ENCODE measurements at places on chromosomes 12 and 14.

GRCh38 chr14:84336433-84336832 lies 1193.5 kb upstream of the FLRT2 start:
- DNase-seq: no peak

DNA sequence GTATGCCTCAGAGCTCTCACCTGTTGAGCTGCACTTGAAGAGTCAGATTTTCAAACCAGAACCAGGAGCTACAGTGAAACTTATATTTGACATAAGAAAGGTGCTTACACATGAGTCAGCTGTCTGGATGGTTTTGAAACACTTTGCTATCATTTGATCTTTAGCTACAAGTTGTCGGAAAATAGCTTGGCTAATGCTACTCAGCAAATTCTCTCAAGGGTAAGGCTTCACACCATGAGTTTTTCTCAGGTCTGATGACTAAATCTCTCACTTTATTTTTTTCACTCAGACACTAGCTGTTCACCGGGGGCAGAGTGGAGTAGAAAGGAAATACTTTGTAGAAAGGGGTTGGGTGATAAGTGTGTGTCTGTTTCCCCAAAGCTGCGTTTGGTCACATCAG lies 171.8 kb downstream of the FLRT2 start:
- no peak for DNase-seq

- peak; percentile 91 for DNase-seq
These were observed 211.5 kb upstream of the C14orf180 start for GRCh38 chr14:104367866-104368750.

- DNase-seq: no peak
These were observed 16.9 kb downstream of the PDE6H start for GRCh38 chr12:14989790-14990189.

- DNase-seq: no peak
These were observed 39.4 kb upstream of the BEGAIN start for GRCh38 chr14:100626614-100627013.

DNA sequence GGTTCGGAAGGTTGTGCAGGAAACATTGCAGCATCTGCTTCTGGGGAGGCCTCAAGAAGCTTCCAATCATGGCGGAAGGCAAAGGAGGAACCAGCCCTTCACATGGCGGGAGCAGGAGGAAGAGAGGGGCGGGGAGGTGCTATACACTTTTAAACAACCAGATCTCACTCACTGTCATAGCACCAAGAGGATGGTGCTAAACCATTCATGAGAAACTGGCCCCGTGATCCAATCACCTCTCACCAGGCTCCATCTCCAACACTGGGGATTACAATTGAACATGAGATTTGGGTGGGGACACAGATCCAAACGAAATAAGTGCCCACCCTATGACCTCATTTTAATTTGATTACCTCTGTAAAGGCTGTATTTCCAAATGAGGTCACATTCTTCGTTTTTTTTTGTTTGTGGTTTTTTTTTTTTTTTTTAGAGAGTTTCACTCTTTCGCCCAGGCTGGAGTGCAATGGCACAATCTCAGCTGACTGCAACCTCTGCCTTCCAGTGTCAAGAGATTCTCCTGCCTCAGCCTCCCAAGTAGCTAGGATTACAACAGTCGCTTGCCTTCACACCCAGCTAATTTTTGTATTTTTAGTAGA lies 11.4 kb upstream of the ORAI1 start:
- DNase-seq: no peak

- no peak for DNase-seq
These were observed 1116.0 kb upstream of the TMEM132C start for GRCh38 chr12:127150956-127151355.

GRCh38 chr12:113467502-113468364 lies 3.9 kb downstream of the LHX5 start:
- DNase-seq: no peak

DNA sequence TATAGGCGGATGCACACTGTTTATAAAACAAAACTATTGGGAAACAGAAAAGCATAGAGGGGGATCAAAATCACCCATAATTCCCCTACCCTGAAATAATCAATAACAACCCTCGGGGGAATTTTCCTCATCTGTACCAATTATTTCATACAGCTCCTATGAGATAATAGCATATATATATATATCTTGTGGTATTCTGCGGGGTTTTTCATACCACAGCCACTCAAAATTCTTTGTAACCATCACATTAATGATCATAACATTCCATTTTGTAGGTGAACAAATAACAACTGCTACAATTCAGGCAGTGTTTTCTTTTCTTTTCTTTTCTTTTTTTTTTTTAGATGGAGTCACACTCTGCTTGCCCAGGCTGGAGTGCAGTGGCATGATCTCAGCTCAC lies 35.3 kb downstream of the P2RX7 start:
- DNase-seq: no peak

- DNase-seq: no peak
These were observed 279.3 kb upstream of the DDHD1 start for GRCh38 chr14:53432378-53432802.

DNA sequence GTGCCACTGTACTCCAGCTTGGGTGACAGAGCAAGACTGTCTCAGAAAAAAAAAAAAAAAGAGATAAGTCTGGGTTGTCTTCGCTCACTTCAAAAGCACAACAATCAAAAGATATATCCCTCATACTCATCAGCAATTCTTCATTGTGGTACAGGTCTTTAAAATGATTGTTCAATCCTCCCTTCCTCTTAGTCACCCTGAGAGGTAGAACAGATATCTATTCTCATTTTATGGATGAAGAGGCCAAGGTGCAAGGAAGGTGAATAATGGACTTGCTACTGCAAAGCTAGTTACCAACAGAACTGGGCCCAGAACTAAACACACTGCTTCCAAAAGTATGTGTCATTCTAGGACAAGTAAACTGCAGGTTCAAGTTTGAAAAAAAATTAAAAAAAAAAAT lies 7.1 kb downstream of the ERG28 start:
- no peak for DNase-seq

GRCh38 chr12:105679982-105680381 lies 349.5 kb downstream of the C12orf75 start:
- DNase-seq: no peak

GRCh38 chr14:52188381-52188780 lies 79.1 kb upstream of the PTGDR start:
- DNase-seq: no peak

DNA sequence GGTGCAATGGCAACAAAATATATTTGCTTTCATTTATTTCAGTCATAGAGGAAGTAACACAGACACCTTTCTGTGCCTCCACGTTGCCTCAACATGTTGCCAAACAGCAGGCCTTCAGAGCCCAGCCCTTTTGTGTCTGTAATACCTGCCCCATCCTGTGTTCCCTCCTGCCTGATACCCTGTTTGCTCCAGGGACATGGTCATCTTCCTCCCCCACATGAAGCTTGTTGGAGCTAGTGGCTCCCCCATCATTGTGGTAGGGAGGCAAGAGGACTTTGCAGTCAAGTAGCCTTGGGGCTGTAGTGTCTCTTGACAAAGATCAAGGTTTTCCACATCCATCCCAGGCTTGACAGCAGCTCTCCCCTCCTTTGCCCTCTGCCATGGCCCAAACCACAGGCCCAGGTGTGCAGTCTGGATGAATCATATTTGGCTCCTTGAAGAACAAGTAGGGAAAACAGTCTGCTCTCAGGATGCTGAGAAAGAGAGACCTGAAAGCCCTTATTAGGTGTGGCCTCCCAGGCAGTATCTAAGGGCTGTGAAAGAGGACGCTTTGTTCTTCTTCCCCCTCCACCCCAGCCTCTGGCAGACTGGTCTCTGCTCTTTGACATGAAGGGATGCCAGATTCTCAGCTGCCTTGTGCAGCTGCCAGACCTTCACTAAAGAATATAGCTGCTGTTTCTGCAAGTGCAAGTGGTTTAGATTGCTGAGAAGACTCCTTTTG lies 329.0 kb downstream of the C12orf75 start:
- DNase-seq: no peak

DNA sequence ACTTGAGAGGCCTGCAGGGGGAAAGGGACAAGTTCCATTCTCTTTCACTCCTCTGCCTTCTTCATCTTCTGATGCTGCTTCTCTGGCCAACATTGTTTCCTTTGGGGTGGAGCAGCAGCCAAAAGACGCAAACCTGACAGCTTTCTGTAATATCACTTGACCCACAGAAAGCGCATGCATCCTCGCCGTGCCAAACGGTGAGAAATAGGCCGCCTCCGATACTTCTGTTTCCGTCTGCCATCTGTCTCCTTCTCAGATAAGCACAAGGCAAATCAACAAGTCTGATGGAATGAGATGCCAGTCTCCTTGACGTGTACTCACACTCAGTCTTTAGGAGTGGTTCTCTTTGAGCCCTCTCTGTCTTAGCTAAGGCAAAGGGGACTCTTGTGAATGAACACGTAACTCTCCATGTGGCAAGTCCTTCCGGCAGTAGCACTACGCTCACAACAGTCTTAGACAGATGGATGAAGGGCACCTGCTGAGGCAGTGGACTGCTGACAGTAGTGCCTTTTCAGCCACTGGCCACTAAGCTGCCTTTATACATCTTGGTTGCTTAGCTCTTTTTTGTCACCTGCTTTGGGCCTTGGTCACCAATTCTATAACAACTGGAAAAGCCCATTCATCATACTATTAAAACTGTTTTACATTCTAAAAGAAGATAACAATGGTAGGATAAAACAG lies 214.1 kb downstream of the FBXL14 start:
- DNase-seq: no peak

Data from COR-L47 (cell line).